Mesenchymal stem cell (in vitro differentiated cells and primary cell): ENCODE measurements at places on chromosomes 2 and 18.

- DNase-seq = peak; percentile 26
Observed at GRCh38 chr2:234712421-234712935, 215.6 kb upstream of the ARL4C start.

- DNase-seq = no peak
Observed at GRCh38 chr2:157413326-157414035, 30.4 kb downstream of the CYTIP start.

DNA sequence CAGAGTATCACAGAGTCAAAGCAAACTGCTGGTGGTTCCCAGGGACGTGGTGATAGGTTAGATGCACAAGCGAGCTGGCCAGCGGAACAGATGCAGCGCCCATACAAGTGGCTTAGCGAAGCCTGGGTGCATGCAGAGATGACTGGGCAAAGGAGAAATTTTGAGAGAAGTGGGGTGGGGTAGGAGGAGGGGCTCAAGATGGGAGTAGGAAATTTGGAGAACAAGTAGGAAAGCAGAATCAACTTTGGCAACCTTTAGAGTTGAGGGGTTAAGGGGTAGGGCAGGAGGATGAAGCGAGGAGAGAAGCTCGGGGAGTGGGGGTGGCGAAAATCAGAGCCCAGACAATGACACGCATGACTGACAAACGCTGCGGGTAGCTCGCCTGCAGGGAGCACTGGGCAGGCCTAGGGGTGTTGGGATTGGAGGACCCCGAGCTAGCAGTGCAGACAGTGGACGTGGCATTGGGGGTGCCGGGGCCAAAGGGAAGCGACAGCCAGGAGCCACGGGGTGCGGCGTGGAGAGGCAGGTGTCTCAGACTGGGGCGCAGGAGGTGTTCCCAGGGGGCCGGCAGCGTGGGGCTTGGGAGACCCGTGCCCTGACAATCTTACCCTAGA is 431 bp downstream of the FAM98A start:
- peak; percentile 76 for DNase-seq

DNA sequence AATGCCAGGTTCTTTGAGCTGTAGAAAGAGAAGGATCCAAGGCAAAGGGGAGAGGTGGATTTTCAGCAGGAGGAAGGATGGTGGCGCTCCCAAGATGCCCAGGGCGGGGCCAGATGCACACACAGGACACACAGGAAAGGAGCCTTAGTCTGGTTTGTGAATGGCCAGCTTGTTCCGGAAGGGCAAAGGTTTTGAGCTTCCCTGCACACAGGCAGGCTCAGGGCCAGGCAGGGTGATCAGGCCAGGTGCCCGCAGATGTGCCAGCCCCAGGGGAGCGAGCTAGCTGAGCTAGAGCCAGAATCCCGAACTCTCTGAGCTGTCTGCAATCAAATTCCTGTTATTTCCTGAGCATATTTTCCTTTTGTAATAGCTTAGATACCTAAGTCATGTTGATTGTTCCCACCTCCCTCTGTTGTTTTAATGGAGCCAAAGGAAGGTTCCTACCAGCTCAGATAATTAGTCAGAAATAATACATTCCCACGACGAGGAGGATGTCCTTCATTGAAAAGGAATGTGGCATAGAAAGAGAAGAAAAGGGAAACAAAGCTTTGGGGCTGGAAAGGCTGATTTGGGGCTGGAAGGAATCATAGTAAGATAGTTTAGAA is 13.7 kb upstream of the OTOF start:
- no peak for DNase-seq

DNA sequence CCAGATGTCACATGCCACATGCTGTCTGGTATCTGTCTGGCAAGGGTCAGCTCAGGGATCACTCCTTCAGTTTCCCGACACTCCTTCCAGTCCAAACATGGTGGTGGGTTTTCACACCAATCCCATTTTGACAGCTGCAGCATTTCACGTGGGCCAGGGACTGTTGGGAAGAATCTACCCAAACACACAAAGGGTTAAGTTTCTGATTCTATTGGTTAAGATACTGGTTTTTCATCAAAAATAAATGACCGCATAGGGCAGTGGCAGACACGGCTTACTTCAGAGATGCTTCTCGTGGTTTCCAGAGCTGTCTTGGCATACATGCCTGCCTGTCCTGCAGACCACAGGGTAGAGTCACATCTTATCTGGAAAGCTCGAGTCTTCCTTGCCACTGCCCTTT is 79.7 kb downstream of the PSMG2 start:
- no peak for DNase-seq
